Activated CD8-positive, alpha-beta T cell treated with anti-CD3 and anti-CD28 coated beads, Interleukin-2, amount 10 ng/mL, durations not matched to agents 7 days and 5 days (primary cell): ENCODE measurements at places on chromosomes 6 and 20.

DNA sequence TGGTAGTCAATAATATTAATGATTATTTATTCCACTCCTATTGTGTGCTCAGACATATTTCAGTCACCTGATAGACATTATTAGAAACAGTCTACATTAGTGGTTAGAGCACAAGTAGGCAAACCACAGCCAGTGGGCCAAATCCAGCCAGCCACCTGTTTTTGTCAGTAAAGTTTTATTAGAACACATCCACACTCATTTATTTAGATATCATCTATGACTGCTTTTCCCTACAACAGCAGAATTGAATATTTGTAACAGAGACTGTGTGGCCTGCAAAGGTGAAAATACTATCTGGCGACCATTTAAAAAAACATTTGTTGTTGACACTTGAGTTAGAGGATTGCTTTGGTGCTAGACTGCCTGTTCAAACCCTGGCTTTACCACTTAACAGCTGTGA is 220.0 kb upstream of the ZFP64 start:
- no peak for DNase-seq

DNA sequence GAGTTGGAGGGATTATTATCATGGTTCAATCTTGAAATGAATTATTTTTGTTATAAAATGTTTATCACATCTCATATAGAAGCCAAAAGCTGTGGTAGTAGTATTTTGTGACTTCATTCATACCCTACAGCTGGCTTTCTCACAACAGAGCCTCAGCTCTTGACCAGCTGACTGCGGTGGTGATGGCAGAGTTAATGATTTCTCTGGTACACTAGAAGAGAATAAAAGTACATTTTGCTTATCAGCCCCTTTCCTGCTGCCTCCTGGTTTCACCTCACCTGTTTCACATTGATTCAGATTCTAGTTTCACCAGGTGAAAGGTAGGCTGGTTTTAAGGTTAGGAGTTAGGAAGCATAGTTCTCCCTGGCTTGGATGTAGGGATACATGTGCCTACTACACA is 55.7 kb downstream of the AFG1L start:
- DNase-seq, result no peak

DNA sequence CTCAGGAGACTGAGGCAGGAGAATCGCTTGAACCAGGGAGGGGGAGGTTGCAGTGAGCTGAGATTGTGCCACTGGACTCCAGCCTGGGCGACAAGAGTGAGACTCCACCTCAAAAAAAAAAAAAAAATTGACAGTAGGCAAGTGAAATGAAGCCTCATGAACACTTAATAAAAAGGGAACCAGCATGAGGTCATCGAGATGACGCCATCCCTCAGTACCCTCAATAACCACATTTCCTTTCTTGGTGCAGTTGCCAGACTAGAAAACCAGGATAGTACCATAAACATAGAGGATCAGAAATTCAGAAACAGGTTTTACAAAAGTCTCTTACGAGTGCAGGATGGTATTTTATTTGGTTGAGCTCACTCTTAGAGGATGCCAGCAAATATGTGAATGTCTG is 584.1 kb downstream of the MAFB start:
- no peak for DNase-seq

DNA sequence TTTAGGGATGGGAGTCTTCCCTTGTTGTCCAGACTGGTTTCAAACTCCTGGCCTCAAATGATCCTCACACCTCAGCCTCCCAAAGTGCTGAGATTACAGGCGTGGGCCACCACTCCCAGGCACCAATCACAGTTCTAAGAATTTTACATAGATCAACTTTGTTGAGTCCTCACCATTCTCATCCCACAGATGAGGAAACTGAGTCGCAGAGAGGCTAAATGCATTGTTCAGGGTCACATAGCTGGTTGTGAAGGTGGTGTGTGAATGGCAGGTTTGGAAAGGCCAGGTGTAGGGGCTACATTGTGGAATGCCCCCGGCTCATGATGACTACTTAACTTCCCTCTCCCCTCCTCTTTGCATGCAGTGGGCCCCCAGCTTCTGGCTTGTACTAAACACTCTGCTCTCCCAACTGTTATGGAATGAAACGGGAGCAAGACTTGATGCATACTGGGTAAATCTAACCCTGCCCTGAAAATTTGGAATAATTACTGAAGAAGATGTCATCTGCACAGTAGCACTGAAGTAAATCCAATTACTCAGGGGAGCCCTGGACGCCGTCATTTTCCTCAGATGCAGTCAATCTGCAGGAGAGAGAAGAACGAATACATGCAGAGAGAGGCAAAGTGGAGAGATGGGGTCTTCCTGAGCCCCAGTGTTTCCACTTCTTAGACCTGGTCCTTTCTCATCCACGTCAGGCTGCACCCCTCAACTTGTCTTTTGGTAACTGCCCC is 102.3 kb upstream of the ZNF217 start:
- DNase-seq, result no peak

- peak; percentile 72 for DNase-seq
These were observed 902 bp downstream of the SAMHD1 start for GRCh38 chr20:36950414-36951197.

GRCh38 chr6:126937426-126937825 is 181.0 kb upstream of the RSPO3 start:
- DNase-seq, result no peak

- no peak for DNase-seq
These were observed 136.0 kb upstream of the SGK1 start for GRCh38 chr6:134453792-134454510.
